Renal cortical epithelial cell (primary cell): ENCODE measurements at places on chromosomes 7 and 10.

DNA sequence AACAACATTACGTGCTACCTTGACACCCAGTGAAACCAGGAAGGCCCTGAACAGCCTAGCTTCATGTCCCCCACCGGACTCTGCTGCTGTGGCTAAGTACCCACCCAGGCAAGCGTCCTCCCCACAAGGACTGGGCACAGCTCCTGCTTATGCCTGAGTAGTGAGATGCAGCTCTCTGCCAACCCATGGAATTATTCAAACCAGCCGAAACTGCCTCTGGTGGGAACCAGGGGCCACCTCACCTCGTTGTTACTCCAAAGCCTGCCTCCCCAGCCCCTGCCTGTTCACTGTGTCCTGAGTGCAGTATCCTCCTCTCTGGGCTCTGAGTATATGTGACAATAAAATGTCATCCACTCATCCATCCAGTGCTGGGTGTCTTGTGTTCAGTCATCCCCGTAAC lies 52.4 kb downstream of the CAMK2B start:
- DNase-seq, result peak; percentile 33

DNA sequence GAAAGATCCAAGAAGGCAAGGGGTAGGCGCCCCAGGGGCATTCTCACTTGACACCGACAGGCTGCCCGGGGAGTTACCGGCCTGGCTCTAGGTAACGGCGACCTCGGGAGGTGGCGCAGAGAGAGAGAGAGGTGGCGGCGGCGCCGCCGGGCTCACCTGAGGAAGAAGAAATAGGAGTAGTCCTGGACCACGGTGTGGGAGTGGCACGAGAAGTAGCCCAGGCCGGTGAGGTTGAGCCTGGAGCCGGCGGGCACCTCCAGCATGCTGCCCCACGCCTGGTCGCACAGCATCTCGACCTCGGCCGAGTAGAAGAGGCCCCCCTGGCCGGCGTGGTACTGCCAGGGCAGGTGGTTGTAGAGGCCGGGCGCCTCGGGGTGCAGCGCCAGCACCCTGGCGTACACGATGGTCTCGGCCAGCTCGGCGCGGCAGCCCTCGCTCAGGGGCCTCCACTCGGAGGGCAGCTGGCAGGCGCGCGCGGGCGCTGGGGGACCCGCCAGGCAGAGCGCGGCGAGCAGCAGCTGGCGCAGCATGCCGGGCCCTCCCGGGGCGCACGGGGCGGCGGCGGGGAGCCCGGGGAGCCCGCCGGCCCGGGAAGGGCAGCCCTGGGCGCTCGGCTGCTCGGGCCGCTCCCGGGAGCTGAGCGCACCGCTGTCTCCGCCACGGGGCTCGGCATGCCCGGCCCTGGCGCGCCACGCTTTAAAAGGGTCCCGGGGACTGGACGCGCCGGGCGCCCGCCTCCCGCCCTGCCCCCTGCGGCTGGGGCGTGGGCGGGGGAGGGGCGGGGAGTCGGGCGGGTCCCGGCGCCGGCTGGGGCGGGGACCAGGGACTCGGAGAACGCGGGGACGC lies at the start of gene CCDC3:
TSS of gene CCDC3 (minus strand) at position 673 of the 846 bp plus-strand sequence. CDS start at position 530, 143 bp downstream.
- no peak for DNase-seq

GRCh38 chr7:38773430-38773829 lies 135.6 kb downstream of the VPS41 start:
- no peak for DNase-seq

GRCh38 chr7:127485482-127485881 lies 93.0 kb upstream of the ZNF800 start:
- DNase-seq, result no peak

- no peak for DNase-seq
Observed at GRCh38 chr7:98027342-98028033, 37.5 kb upstream of the OCM2 start.

GRCh38 chr10:73898730-73899410 lies 12.1 kb upstream of the PLAU start:
- peak; percentile 60 for DNase-seq

DNA sequence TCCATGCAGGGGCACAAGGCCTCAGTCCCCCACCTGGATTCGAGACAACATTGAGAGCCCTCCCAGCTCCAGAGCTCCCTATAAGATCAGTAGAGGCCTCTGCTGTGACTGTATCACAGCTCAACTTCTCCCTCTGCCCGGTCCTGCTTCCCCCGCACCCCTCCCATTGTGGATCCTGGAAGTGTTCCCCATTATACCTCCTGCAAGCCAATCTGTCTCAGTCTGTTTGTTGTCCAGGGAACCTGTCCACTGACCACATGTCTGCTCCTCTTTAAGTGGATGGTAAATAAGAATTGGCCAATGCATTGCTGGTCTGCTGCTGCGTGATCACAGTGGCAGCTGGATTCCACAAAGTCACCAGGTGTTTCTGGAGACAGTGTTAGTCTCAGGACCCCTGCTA lies 259.7 kb upstream of the HABP2 start:
- no peak for DNase-seq

GRCh38 chr7:111362506-111363054 lies 199.7 kb downstream of the IMMP2L start:
- no peak for DNase-seq

- no peak for DNase-seq
Observed at GRCh38 chr7:99784007-99784406, at the start of gene CYP3A4. Gene CYP3A4, minus strand, starts transcription at chr7:99784184. Its CDS starts 103 bp downstream, at chr7:99784081.

GRCh38 chr10:95290461-95291364 lies at the start of gene PDLIM1:
Gene PDLIM1, minus strand, starts transcription at chr10:95291003. Its CDS starts 88 bp downstream, at chr10:95290915.
- no peak for DNase-seq

- DNase-seq, result no peak
Observed at GRCh38 chr10:106826716-106827115, 337.8 kb downstream of the SORCS1 start.

DNA sequence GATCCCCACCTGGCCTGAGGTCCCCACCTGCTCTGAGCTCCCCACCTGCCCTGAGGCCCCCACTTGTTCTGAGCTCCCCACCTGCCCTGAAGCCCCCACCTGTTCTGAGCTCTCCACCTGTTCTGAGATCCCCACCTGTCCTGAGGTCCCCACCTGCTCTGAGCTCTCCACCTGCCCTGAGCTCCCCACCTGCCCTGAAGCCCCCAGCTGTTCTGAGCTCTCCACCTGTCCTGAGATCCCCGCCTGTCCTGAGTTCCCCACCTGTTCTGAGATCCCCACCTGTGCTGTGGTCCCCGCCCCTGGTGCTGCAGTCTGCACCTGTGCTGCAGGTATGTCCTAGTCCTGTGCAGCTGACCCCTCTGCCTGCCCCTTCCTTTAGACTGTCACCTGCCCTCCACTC lies 561.6 kb downstream of the TCERG1L start:
- no peak for DNase-seq

- DNase-seq, result no peak
Observed at GRCh38 chr7:4758111-4758510, 17.3 kb upstream of the AP5Z1 start.

DNA sequence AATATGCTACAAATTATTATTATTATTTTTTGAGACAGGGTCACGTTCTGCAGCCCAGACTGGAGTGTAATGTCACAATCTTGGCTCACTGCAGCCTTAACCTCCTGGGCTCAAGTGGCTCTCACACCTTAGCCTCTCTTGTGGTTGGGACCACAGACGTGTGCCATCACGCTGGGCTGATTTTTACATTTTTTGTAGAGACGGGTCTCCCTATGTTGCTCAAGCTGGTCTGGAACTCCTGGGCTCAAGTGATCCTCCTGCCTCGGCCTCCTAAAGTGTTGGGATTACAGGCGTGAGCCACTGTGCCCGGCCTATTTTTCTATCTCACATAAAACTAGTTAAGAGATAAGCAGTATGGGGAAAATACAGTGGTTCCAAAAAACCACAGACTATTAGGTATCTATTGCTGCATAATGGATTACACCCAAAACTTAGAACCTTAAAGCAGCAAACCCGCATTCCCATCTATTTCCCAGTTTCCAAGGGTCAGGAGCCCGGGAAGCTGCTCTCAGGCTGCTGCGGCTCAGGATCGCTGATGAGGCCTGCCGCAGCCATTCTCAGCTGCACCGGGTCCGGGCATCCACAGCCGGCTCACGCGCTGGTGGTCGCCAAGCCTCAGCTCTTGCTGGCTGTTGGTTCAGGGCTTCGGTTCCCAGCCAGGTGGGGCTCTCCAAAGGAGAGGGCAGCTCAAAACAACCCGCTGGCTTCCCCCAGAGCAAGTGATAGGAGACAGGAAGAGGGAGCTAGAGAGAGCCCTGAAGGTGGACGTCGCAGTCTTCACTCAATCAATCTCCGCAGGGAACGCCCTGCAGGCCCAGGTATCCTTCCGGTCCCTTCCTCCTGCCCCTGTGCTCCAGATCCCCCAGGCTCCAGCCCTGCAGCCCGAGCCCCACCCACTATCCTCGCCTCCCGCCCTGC lies 128.2 kb downstream of the UBE2H start:
- peak; percentile 47 for DNase-seq

- DNase-seq, result no peak
Observed at GRCh38 chr7:19290968-19291367, 145.7 kb upstream of the FERD3L start.

DNA sequence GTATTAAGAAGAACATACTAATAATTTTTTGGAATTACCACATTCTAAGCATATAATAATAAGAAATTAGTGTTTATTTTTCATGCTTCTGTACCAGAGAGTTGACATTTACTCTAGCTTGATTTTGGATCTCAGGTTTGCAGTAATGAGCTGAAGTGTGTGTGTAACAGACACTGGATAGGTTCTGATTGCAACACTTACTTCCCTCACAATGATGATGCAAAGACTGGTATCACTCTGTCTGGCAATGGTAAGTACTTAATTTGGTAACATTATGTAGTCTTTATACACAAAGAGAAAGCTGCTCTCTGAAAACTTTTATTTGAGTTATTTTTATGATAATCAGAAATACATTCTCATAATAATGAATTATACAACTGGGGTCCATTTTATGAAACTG lies 54.1 kb downstream of the SRI start:
- peak; percentile 36 for DNase-seq

DNA sequence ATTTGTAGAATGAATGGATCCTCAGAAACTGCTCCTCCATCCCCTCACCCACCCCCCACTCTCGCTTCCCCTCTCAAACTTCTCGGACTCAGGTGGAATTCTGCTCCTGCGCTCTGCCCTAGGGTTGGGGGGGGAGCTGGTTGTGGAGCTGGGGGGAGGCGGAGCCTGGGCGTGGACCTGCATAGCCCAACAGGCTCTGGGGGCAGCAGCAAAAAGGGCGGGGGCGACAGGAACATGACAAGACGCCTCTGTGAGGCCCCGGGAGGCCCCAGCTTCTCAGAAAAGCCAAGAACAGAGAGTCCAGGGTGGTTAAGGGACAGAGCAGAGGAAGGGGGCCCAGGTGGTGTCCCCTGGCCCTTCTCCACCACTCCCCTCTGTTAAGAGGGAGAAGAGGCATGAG lies 3.5 kb downstream of the TSC22D4 start:
- DNase-seq, result no peak

GRCh38 chr7:44884621-44885393 lies 523 bp downstream of the PURB start:
- DNase-seq, result peak; percentile 8
